Caki2 (cell line): ENCODE measurements at places on chromosomes 6 and 20.

DNA sequence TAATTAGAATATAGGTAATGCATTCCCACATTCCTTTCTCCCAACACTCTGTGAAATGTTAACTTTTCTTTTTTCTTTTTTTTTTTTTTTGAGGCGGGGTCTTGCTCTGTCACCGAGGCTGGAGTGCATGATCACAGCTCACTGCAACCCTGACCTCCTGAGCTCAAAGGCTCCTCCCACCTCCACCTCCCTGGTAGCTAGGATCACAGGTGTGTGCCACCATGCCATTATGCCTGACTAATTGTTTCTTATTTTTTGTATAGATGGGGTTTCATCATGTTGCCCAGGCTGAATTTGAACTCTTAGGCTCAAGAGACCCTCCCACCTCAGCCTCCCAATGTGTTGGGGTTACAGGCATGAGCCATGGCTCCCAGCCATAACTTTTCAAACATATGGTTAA, 135.7 kb upstream of the SHLD1 start:
- no peak for DNase-seq

DNA sequence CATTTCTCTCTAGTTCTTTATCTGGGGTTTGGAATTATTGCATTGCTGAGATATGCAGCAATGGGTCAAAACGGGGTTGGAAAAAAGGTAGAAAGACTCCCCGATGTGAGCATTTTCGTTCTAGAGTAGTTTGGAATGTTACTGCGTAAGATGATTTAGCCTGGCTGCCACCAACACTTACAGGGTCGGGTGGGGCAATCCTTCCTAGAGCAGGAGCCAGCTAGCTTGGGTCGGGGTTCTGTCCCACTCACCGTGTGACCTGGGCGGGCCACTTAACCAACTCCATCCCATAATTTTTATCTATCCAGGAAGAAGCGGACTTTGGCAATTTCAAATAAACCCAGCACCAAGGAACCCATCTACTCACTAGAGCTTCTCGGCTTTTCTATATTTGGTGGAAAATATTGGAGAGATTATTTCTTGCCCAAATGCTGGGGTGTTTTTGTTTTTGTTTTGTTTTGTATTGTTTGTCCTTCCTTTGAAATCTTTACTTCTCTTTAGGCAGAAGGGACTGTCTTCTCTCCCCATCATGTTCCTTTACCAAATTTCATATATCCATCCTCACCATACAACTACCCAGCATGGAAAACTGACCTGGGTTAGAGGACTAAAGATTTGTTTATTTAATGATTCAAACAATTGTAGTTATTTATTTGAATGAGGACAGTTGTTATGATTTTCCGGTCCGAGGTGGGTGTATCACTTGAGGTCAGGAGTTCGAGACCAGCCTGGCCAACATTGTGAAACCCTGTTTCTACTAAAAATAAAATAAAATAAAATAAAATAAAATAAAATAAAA, 72.4 kb downstream of the GPX5 start:
- DNase-seq: peak; percentile 79

DNA sequence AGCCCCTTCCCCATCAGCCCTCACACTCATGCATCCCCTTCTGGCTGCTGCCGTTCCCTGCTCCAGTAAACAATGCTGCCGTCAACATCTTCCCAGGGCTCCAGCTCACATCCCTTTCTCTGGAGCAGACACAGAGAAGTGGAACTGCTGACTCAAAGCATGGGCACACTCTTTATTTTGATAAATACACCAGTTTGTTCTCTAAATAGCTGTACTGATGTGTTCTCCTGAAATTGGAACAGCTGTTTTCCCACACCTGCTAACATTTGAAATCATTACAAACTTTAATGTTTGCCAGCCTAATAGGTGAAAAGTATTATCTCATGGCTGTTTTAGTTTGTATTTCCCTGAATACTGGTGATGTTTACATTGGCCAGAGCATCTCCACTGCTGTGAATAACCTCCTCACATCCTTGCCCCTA, 102.1 kb upstream of the NXT1 start:
- DNase-seq: no peak

DNA sequence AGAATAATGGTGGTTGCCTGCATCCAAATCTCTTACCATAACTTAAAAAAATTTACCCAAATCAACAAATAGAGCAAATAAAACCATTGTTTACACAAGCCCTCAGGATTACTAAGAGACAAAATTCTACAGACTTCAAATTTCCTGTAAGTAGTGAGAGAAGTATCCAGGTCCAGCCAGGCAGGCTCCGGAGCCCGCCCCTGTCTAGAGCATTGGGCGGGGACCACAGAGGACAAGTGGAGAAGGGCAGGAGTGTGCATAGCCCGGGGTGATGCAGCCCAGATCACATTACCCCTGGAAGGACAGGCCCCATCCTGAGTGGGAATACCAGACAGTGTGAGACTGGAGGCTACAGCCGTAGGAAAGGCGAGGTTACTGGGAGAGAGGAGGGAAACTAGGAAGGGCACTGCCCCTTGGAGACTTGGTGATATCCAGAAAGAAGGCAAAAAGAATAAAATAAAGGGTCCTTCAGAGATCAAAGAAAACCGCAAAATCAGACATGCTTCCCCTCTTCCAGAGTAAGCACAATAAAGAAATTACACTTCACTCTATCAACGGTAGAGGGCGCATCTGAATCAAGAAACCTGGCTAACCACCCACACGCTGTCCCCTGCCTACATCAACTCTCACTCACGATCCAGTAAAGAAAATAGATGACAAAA, 26.6 kb downstream of the RIN2 start:
- peak; percentile 95 for DNase-seq

DNA sequence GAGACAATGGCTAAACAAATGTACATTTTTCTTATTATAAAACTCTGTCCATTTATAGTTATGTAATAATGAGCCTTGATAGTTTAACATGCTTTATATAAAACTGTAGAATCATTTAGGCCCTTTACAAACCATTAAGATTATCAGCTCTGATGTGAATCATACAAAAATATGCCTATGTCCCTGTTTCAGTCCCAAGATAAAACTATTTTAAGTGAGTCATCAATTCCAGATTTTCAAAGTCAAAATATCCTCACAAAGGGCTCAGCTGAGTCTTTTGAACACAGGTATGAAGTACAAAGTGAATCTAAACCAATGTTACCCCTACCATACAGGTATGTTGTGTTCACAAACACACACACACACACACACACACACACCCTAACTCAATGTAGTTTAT, 88.0 kb downstream of the PTPRK start:
- no peak for DNase-seq
